ENCODE measurements at places on chromosomes 13 and 19.

DNA sequence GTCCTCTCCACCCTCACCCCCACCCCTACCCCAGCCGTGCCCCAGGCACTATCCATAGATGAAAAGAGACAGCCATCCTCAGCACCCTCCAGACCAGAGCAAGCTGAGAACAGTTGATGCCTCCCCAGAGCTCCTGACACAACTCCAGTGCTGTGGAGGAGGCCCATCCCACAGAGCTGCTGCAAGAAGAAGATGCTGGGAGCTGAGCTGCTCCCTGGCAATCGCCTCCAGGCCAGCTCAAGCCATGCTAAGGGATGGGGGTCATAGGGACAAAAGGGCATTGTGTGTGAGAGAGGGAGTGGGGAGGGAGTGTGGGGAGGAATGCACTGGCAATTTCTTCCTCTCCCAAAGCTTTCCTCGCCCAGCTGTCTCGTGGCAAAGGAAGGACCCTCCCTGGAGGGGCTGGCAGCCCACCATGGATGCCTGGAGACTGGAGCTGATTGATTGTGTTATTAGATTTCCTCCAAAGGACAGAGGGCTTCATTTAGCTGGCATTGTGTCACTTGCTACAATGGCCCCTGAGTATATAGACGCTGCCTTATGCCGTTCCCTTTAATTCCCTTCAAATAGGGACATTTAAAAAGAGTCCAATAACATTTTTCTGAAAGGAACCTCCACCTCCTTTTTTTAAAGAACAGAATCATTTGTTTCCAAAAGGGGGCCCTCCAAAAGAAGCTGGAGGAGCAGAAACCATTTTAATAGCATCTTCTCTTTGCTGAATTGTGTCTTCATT lies 476.4 kb downstream of the FOXO1 start:
- no peaks in the 10 kb centered on the region for H3K36me3 ChIP-seq
- peaks cover 37% of the 10 kb centered on the region for H3K4me1 ChIP-seq
- H3K27ac ChIP-seq: peak overlapping the region; percentile 76
- DNase-seq: peak; percentile 75
- no peak overlapping the region for H3K4me3 ChIP-seq

GRCh38 chr19:30339624-30340525 lies 32.3 kb upstream of the ZNF536 start:
- H3K27ac ChIP-seq: no peak overlapping the region
- H3K27me3 ChIP-seq: no peaks in the 10 kb centered on the region
- no peak for DNase-seq
- H3K36me3 ChIP-seq: no peaks in the 10 kb centered on the region

DNA sequence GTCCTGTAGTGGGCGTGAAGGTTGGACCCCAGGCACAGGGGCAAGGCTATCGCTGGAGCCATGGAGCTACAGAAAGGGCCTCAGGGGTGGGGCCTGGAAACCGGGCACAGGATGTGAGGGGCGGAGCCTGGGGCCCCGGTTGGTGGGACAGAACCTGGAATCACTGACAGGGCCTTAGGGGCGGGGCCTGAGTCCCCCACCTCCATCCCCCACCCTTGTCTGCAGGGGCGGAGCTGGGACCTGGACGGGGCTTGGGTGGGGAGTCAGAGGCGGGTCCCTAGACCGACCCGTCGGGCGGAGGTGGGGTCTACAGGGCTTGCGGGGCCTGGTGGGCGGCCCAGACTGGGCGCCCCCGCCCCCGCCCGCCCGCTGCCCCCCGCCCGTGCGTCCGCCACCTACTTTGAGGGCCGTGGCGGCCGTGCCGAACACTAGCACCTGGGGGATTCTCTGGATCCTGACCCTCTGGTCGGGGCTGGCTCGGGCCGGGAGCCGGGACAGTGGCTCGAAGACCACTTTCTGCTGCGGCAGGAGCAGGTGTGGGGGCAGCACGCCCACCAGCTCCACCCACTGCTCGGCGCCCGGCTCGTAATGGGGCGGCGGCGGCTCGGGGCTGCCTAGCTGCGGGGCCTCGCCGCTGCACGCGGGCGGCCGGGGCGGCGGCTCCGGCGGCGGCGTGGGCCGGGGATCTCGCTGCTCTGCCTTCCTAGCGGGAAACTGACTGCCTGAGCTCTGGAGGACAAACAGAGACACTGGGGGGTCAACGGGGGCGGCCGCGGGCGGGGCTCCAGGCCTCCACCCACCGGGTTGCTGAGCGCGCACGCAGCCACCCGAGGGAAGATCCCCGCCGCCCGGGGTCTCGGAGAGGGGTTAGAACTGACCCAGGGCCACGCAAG lies 26.3 kb downstream of the DCAF15 start:
- peak; percentile 97 for DNase-seq
- no peak overlapping the region for H3K27ac ChIP-seq
- peaks cover 6% of the 10 kb centered on the region for H3K27me3 ChIP-seq
- peak overlapping the region; percentile 49 for H3K4me3 ChIP-seq
- H3K4me1 ChIP-seq: peaks cover 14% of the 10 kb centered on the region

GRCh38 chr13:28441529-28441928 lies 53.4 kb downstream of the FLT1 start:
- no peak for DNase-seq
- H3K36me3 ChIP-seq: peaks cover 5% of the 10 kb centered on the region
- H3K27ac ChIP-seq: no peak overlapping the region

GRCh38 chr19:13712767-13713201 lies 51.5 kb upstream of the MRI1 start:
- no peak overlapping the region for H3K4me3 ChIP-seq
- no peak for DNase-seq
- H3K27me3 ChIP-seq: no peaks in the 10 kb centered on the region
- no peak overlapping the region for H3K27ac ChIP-seq
- no peaks in the 10 kb centered on the region for H3K36me3 ChIP-seq

GRCh38 chr19:38852231-38853044 lies 2.7 kb upstream of the HNRNPL start:
- peaks cover 20% of the 10 kb centered on the region for H3K4me1 ChIP-seq
- H3K27me3 ChIP-seq: no peaks in the 10 kb centered on the region
- peak; percentile 60 for DNase-seq

GRCh38 chr19:5304486-5304885 lies 36.1 kb downstream of the PTPRS start:
- H3K27me3 ChIP-seq: no peaks in the 10 kb centered on the region
- H3K36me3 ChIP-seq: no peaks in the 10 kb centered on the region
- DNase-seq: no peak

- no peaks in the 10 kb centered on the region for H3K36me3 ChIP-seq
- H3K27me3 ChIP-seq: peaks cover 62% of the 10 kb centered on the region
- peak overlapping the region; percentile 37 for H3K4me3 ChIP-seq
- no peak for DNase-seq
- H3K4me1 ChIP-seq: peaks cover 26% of the 10 kb centered on the region
- no peak overlapping the region for H3K27ac ChIP-seq
Observed at GRCh38 chr19:2477732-2478191, 1.8 kb downstream of the GADD45B start.

DNA sequence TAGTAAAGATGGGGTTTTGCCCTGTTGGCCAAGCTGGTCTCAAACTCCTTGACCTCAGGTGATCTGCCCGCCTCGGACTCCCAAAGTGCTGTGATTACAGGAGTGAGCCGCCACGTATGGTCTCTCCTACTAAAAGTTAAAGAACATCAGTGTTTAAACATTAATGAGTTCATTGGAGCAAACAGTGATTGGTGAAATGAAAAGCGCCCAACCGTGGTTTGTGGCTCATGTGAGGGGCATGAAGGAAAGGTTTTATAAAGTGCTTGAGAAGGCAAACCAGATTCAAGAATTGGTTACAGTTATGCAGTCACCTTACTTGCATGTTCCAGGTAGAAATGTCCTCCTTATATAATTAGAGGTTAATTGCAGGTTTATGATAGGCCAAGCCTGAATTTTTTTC lies 109.5 kb downstream of the ZNF675 start:
- H3K27ac ChIP-seq: no peak overlapping the region
- no peaks in the 10 kb centered on the region for H3K27me3 ChIP-seq
- no peak for DNase-seq

DNA sequence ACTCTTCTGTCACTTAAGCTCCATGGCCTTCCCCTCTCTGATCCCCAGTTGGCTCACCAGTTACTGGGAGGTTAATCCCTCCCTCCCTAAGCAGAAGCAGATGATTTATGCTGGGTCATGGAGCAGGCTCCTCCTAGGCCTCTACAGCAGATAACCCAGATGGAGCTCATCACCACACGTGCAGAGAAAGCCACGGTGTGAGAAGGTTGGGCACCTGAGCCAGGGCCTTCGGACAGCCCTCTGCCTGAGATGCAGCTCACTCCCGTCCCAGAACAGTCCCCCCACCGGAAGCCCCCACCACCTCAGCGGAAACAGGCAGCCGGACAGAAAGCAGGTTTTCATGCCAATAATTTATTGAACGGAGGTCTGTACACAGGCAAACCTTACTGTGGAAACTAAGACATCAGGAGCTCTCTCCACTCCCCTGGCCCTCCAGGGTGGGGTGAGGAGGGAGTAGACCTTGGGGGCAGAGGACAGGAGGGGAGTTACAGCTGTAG lies 9.8 kb downstream of the ZNF526 start:
- H3K27ac ChIP-seq: no peak overlapping the region
- DNase-seq: no peak
- H3K36me3 ChIP-seq: no peaks in the 10 kb centered on the region
- H3K4me3 ChIP-seq: no peak overlapping the region
- no peaks in the 10 kb centered on the region for H3K4me1 ChIP-seq

- no peak overlapping the region for H3K4me3 ChIP-seq
- no peak for DNase-seq
- H3K27me3 ChIP-seq: no peaks in the 10 kb centered on the region
Observed at GRCh38 chr13:86765462-86765861, 905.7 kb upstream of the SLITRK5 start.

DNA sequence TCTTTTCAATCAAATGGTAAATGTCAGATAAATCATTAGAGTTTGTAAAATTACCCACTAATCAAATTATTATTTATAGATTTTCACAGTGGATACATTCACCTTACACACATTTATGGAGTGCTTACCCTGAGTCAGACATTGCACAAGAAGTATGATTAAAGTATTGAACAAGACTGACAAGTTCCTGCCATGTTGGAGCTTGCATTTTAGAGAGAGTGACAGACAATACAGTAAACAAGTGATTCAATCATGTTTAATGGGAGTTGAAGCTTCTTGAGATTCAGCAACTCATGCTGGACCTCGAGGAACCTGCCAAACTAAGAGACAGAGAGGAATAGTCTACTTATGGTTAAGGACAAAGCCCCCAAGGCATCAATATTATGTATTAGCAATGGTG lies 487.8 kb downstream of the PCDH17 start:
- H3K4me3 ChIP-seq: no peak overlapping the region
- H3K27me3 ChIP-seq: no peaks in the 10 kb centered on the region
- no peaks in the 10 kb centered on the region for H3K4me1 ChIP-seq
- DNase-seq: no peak
- H3K27ac ChIP-seq: no peak overlapping the region
- H3K36me3 ChIP-seq: no peaks in the 10 kb centered on the region

DNA sequence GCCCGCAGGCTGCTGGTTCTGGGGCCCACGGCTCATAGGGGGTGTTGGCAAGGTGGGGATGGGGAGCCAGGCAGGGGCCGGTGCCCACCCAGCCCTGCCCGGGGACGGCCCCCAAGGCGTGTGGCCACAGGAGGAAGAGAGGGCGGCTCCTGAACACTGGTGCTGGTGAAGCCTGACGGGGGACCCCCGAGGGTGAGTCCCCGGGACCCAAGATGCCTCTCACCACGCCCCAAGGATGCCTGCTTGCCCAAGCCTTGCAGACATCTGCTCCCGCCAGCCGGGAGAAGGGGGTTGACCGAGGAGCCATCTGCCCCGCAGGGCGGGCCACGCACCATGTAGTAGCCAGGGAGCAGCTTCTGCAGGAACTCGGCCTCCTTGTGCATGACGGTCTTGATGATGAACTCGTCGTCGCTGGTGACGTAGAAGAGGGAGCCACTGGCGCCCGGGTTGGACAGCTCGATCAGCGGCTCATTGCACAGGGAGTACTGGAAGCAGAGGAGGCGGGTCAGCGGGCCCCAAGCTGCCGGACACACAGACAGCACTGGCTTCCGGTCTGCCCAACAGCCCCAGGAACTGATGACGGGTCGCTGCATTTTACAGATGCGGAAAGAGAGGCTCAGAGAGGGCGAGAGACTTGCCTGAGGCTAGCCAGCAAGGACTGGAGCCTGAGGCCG lies 29.6 kb upstream of the CACTIN start:
- H3K36me3 ChIP-seq: no peaks in the 10 kb centered on the region
- H3K27ac ChIP-seq: no peak overlapping the region
- H3K4me3 ChIP-seq: no peak overlapping the region
- H3K27me3 ChIP-seq: no peaks in the 10 kb centered on the region
- H3K4me1 ChIP-seq: no peaks in the 10 kb centered on the region
- DNase-seq: no peak

DNA sequence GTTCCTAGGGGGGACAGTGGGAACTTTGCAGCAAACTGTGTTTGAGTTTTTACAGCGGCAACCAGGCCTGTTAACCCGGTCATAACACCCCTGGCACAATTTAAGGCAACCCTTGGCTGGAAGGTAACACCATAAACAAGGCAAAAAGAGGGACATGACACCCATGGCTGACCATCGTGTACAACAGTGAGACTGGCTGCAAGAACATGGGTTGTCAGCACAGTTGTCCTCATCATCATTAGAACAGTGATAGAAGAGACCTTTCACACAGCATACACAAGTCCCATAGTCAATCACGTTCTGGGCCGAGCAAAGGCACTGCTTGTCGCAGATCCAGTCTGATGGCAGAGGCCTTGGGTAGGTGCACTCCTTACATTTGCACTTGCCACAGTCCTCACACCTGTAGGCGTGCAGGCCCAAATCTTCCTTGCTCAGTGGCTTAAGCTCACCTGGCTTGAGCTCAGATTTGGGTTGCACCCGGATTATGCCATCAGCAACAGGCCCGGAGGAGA lies 4.1 kb downstream of the SPRY2 start:
- H3K4me1 ChIP-seq: peaks cover 13% of the 10 kb centered on the region
- peak overlapping the region; percentile 96 for H3K4me3 ChIP-seq
- no peak overlapping the region for H3K27ac ChIP-seq
- no peaks in the 10 kb centered on the region for H3K36me3 ChIP-seq

DNA sequence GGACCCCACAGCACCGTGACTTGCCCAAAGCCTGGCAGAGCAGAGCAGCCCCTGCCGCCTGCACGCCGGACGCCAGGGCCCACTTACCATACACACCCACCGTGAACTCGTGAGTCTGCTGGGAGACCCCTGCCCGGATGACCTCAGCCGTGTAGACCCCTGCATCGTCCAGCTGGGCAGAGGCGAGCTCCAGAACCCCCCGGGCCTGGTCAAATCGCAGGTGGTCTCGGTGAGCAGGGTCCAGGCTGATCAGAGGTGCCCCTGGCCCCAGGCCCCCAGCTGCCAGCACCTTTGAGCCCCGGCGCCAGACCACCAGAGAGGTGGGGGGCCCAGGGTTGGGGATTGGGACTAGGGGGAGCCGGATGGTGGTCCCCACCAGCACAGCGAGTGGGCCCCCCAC lies 873 bp downstream of the VSIG10L start:
- H3K27me3 ChIP-seq: peaks cover 24% of the 10 kb centered on the region
- H3K4me1 ChIP-seq: peaks cover 4% of the 10 kb centered on the region
- no peak overlapping the region for H3K27ac ChIP-seq
- no peak overlapping the region for H3K4me3 ChIP-seq

GRCh38 chr19:17488593-17489391 lies 18.5 kb downstream of the SLC27A1 start:
- H3K4me3 ChIP-seq: peak overlapping the region; percentile 28
- H3K36me3 ChIP-seq: no peaks in the 10 kb centered on the region
- H3K27me3 ChIP-seq: no peaks in the 10 kb centered on the region
- DNase-seq: peak; percentile 96
- H3K4me1 ChIP-seq: peaks cover 8% of the 10 kb centered on the region

Data from neural progenitor cell (in vitro differentiated cells).